ENCODE measurements at places on chromosomes 3 and 15.
A peak's percentile ranks its signal among the peaks of the same experiment; 100 is the strongest.

DNA sequence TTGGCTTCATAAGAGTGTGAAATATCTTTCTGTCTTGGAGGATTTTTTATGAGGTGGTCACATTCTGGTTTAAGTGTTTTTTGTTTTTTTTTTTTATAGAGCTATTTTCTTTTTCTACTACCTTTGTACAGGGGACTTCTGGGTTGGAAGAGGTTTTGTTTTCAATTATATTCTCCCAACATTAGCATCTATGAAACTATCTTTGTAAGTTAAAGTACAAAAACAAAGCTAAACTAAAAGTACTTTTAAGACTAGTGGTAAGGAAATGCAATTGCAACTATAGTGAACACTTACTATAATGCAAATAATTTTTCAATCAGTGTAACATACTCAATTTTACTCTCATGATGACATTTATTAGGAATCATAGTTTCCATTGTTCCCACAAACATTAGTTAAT lies 688.2 kb downstream of the SI start:
- DNase-seq = no peak

GRCh38 chr3:14519406-14519805 lies 20.7 kb downstream of the GRIP2 start:
- DNase-seq = no peak

DNA sequence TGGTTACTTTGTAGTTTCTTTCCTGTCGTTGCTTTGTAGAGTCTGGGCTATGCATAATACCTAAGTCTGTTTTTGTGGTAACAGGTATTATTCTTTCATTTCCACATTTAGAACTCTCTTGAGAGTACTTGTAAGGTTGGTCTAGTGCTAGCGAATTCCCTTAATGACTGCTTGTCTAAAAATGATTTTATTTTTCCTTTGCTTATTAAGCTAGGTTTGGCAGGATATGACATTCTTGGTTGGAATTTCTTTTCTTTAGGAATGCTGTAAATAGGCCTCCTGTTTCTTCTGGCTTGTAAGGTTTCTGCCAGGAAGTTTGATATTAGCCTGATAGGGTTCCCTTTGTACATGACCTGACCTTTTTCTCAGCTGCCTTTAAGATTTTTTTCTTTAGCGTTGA lies 70.1 kb upstream of the SGO1 start:
- no peak for DNase-seq

DNA sequence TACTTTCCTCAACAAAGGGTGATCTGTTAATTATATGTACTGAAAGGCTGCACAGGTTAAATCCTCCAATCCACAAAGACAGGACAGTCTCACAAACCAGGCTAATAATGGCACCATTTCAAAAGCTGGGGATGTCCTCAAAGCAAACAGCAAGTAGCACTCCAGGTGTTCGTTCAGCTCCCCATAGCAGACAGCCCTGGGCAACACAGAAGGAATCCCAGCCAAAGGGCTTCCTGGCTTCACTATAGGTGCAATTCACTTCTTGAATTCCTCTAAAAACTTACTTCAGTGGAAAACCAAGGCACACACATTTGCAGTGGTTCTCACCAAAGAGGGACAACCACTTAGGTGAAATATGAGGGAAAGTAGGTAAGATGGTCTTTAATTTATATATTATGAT lies 166.7 kb downstream of the CTNNB1 start:
- no peak for DNase-seq

- no peak for DNase-seq
These were observed 274.0 kb downstream of the RYR3 start for GRCh38 chr15:33584797-33585196.

DNA sequence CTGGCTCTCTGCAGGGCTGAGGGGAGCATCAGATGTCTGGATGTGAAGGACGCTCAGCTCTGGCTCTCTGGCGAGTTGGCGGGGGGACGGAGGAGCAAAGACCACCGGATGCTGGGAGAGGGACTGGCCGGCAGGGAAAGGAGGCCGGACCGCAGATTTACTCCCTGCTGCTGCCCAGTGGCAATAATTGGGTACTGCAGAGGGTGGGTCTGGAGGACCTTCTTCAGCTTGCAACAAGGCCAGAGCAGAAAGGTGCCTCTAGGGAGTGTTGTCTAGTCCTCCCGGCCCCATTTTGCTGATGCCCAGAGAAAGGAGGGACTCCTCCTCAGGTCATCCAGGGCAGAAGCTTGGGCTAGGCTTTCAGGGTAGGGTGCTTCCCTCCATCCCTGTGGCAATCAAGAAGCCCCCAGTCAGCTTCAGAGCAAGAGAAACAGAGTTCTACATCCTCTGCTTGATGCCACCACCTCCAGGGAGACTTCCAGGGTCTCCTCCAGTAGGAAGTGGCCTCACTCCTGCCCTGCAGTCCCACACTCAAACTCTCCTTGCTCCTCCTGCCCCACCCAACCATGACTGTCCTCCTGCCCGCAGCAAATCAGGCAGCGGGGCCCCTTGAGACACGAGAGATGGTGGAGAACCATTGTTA lies 20.3 kb upstream of the CSPG4 start:
- peak; percentile 72 for DNase-seq

DNA sequence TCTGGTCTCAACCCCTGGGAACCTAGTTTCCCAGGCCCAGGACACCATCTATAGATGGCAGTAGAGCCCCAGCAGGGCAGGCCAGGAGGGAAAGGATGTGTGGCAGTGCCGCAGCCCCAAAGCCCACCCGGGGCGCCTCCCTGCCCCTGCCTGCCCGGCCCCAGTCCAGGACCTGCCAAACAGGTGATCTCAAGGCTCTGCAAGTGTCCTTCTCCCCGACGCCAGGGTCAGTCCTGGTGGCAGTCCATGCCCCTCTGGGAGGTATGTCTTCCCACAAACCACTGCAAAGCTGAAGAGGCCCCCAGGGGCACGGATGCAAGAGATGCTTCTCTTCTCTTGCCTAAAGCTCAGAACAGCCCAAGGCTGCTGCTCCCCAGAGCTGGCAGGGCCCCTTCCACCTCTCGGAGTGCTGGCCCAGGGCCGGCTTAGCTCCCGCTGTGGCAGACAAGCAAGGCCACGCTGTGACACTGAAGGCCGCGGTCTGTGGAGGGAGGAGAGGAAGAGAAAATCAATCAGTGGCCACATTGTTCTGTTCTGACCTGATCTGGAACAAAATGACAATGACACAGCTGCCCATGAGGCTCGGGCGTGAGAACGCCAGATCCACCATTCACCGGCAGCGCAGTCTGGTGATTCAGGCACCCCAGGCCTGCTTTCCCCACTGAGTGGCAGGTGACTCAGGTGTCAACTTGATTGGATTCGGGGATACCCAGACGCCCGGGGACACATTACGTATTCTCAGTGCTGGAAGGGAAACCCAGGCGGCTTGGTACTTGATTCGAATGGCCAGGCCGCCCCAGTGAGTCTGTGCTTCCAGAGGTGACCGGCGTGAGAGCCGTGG lies 34.0 kb downstream of the KLHL25 start:
- DNase-seq = no peak

DNA sequence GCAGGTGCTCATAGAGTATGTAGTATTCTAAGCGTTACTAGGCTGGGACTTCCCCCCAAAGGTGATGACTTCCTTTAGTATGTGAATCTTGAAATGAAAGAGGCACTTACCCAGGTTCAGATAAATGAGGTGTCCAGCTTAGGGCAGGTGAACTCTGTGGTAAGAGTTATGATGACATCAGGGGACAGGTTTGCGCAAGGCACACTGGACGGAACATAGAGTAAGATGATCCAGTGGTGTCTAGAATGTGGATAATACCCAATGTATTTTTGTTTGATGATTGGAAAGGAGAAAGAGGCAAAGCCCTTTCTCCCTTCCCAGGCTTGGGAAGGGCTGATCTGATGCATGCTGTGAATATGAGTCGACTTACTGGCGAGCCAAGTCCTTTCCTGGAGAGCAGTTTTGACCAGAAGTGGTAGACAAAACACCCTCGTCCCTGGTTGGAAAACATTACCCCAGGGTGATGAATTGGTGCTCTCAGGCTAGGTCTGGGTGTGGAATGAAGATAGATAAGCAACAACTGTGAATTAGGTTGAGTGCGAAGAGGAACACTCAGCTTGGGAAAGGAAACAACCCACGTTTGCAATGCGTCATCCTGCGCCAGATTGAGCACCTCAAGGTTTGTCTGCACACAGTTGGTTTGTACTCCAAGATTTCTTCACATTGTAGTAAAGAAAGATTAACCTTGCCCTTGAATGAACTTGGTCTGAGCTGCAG lies 124.2 kb downstream of the GHSR start:
- DNase-seq = no peak

DNA sequence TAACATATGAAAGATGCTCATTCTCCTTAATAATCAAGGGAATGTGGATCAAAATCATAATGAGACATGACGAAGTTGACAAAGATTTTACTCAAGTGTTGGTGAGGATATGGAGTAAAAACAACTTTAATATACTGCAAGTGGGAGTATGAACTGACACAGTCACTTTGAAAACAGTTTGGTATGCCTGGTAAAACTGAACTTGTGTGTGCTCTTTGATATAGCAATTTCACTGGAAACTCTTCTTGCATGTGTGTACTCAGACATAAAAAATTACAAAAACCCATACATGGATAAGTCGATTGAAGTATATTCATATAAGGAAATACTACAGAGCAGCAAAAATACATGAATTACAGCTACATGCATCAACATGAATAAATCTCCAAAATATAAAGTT lies 182.5 kb downstream of the NFKBIZ start:
- no peak for DNase-seq

GRCh38 chr15:91468871-91469580 lies 369.0 kb downstream of the SV2B start:
- no peak for DNase-seq

DNA sequence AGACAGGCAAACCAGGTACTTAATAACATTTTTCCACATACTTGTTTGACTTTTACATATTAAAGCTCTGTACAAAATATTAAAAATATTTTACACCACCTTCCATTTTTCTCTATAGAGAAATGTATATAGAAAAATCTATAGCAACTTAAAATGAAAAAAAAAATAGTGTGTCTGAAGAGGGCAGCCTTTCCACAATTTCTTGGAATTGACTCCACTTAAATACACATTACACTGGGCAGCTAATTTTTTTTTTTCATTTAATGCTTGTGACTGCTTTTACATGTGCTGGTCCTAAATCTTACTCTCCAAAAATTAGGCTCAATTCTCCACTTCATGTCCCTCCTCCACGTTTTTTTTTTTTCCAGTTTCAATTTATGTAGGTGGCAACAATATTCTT lies 427.0 kb upstream of the RBMS3 start:
- no peak for DNase-seq

DNA sequence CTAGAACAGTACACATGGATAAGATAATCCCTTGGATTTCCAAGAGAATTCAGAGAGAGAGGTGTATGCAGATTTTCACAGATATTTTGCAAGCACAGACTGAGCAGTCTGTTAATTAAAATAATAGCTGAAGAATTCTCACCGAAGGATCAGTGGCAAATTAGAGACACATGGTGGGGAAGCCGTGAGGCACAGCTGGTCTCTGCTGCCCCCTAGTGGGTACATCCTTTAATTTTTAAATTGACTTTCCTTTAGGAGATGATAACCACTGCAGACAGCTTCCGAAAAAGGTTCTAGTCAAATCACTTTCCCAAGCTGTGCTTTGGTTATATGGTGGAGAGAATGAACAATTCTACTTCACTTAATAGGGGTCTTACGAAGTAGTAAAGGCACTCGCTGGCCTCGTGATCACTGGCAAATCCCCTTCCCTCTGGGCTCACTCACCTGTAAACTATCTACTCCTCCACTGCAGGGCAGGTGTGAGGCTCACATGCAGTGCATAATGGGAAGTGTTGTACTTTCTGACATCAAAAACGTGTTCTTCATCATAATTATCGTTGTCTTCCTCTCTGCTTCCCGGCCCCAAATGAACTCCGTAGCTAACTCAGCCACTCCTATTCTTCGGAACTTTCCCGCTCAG lies 19.5 kb downstream of the MESD start:
- DNase-seq = no peak

GRCh38 chr3:21672303-21672702 lies 78.7 kb downstream of the ZNF385D start:
- DNase-seq = no peak

DNA sequence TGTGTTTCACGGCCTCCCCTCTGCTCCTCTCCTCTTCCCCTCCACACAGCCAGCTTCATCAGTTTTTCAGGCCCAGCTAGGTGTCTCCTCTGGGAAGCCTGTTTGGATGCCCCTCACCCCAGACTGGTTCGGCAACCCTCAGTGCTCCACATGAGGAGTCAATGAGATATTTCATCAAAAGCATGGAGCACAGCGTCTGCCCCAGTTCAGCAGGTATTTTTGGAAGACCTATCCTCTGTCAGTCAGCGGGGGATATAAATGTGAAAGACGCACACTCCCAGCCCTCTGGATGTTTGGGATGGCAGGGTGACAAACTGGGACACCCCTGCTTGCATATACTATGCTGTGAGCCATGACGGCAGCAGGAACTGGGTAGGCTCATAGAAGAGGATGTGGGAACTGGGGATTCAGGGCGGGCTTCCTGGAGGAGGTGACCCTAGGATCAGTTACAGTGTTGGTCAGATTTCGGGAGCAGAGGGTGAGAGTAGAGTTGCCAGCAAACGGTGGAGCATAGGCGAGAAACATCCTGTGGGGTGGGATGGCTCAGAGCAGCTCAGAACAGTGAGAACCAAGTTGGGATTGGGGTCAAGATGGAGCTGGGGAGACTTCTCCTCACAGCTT lies 42.9 kb downstream of the PXYLP1 start:
- DNase-seq = no peak

- peak; percentile 73 for DNase-seq
These were observed 621 bp downstream of the ANXA2 start for GRCh38 chr15:60396958-60397771.

DNA sequence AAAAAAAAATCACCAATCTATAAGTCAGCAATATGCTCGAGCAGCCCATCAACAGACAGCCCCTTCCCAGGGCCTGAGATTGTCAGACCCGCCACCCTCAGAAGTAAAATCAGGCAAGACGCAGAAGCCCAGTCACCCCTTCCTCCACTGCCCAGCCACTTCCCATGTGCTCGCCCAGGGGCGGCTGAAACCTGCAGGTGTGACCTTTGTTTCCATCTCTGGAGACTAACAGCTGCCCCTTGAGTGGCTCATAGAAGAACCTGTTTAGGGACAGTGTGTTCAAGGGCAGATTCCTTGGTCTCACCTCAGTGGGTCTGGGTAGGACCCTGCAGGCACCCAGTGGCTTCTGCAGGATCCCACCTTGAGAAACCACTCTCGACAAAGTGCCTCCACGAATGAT lies 105.6 kb downstream of the MYLK start:
- no peak for DNase-seq

GRCh38 chr3:109137761-109138160 lies 1.2 kb downstream of the C3orf85 start:
- DNase-seq = no peak

DNA sequence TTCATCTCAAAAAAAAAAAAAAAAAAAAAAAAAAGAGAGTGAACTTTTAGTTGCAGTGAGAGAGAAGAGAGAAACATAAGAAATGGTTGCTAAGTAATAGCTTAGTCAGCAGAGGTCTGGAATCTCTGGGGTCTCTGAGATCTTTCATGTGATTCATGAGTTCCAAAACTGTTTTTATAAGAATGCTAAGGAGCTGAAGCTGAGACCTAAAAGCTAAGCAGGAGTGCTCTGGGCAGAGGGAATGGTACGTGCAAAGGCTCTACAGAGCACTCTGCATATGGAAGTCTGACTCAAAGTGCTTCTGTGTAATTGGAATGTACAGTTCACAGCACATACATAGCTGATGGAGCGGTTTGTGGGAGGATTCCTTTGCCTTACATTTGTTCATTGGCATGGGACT lies 66.3 kb upstream of the LRIG1 start:
- no peak for DNase-seq

- DNase-seq = no peak
These were observed 237.1 kb downstream of the EBLN2 start for GRCh38 chr3:73298243-73299183.

All from natural killer cell treated with Interleukin-12 subunit alpha and Interleukin-12 subunit beta and Interleukin-15 and Interleukin-18, amount 100 ng/mL, for 72 hours (primary cell).